Activated T-cell treated with anti-CD3 and anti-CD28 coated beads for 1 hour (primary cell): ENCODE measurements at places on chromosomes 7 and 10.

DNA sequence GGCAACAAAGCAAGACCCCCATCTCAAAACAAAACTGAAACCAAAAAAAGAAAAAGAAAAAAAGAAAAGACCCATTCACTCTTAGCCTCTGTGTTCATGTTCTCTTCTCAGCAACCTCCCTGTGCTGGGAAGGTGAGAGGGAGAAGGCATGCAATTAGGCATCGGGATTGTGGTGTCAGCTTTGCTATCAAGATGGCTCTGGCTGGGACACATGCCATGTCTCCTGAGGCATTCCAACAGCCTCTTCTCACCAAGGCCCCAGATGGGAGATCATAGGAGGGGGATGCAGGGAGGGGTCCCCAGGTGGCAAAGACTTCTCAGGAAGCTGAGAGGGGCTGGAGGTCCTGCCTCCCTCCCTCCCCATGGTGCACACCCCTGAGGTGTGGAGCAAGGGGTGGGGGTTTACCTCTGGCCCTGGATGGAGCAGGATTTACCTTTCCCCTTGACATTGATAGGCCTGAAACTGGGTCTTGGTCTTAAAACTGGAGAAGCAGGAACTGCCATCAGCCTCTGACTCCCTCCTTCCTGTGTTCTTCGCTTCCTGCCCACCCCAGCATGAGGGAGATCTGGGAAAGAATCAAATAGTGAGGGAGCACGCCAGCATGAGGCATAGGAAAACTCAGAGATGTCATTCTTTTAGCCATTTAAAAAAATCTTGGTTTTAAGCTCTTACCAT lies 96.2 kb upstream of the DUSP5 start:
- no peak for DNase-seq

- DNase-seq: no peak
Measured at GRCh38 chr7:101453617-101454016, 90.9 kb downstream of the COL26A1 start.

DNA sequence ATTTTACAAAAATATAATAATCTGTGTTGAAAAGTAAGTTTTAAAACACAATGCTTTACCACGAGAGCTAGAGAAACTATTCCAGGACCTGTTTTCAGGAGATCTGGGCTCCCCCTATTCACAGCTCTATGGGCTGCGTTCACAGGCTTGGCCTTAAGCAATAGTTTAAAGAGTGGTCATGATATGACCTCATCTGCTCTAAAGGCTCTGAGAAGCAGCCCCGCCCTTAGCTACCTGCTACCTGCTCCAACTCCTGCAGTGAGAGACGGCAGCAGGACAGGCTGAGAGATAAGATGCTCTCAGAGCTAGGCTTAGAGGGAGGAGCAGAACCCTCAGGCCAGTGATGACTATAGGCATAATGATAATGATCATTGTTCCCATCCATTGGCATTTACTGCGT lies 12.6 kb downstream of the ALOX5 start:
- no peak for DNase-seq

DNA sequence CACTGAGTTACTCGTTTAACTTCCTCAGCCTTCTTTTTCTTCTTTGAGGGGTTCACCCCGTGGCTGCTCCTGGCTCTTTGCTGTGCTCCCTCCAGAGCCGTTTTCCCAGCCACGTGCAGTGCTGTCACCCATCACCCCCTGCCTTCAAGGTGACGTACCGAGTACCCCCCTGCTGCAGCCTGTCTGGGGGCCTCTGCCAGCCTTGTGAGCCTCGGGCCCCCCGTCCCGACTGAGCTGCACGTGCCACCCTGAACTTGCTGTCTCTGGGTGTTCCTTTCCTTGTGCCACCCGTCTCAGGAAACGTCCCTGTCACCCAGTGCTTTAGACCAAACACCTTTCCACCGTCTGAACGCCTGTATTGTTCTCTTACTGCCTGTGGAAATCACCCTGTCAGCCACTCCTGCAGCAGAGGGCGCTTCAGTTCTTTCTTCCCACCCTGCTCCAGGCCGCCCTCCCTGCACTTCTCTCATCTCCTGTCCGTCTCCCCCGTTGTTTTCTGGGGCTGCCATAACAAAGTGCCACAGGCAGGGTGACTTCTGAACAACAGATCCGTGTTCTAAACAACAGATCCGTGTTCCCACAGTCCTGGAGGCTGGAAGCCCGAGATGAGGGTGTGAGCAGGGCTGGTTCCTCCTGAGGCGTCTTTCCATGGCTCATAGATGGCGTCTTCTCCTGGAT lies 44.6 kb downstream of the WDR37 start:
- DNase-seq: no peak

GRCh38 chr10:122279725-122280141 lies 8.6 kb downstream of the BTBD16 start:
- DNase-seq: no peak

GRCh38 chr7:80830010-80830409 lies 88.8 kb downstream of the SEMA3C start:
- no peak for DNase-seq

DNA sequence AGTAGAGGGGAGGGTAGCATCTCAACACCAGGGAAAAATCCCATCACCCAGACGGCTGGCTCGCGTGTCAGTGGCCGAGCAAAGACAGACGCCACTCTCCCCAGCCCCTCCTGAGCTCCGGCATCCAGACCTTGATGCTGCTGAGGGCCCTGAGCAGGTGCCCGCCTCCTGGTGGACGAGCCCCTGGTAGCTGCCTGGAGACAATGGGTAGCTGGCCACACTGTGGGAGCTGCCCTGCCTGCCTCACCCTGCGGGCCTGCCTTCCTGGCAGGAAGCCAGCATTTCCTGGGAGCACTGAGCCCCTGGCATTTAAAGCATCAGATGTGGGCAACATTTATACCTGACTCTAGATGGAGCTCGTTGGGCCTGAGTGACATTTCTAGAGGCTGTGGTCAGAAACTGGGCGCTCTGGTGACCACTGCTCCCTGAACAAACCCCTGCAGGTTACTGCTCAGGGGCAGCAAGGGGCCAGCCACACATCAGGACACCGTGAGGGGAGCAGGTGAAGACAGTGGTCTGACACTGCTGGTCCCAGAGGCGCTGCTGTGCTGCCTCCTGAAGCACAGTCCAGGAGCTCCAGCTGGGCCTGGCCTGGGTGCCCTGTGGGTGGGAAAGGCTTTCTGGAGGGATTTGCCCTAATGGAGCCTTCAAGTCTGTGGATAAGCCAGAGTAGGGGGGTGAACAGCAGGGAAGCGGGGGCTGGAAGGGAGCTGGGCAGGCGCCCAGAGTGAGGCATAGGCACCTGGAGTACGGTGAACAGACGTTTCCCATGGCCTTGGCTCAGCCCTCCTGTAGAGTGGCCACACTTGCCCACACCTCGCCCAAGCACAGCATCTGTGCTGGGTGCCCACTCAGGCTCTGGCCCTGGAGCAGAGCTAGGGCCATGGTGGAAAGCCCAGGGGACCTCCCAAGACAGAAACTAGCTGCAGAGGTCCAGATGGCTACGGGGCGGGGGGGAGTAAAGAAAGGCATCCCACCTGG lies 138.7 kb downstream of the MAPK8 start:
- no peak for DNase-seq

GRCh38 chr7:68484731-68485130 lies 1113.5 kb upstream of the AUTS2 start:
- DNase-seq: no peak

GRCh38 chr7:33101906-33102305 lies 7.3 kb downstream of the RP9 start:
- DNase-seq: no peak

DNA sequence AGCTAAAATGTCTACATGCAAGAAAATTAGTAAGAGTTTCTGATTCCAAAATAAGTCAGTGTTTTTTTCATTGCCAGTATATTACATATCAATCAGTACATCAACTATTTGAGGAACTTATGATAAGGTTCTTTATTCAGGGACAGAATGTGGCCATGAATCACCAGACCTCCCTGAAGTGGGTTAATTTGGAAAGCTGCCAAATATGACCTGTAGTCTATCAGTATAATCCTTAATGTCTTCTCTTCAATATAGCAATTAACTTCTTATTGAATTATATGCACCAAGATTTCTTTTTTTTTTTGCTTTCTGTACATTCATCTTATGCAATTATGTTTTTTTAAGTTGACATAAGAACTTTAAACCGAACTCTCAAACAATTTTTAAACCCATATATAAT lies 714.5 kb upstream of the POT1 start:
- no peak for DNase-seq

GRCh38 chr7:37943905-37944736 lies 23.7 kb downstream of the EPDR1 start:
- no peak for DNase-seq

DNA sequence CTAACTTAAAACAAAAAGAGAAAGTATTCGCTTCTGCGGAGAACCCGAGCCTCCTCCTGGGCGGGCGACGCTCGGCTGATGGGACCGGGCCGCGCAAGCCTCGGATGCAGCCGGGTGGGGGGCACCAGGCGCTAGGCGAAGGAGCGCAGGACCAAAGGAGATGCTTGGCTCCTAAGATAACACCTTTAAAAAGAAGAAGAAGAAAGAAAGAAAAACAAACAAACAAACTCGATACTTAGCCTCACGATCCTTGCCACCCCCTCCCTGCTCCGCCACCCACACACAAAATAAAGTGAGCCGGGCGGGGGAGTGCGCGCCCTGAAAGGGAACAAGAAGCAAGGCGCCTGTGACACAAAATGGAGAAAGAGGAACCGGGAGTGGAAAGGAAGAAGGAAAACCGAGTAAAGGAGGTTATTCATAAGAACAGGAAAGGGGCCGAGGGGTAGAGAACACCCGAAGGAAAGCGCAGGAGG lies 34.0 kb upstream of the EBLN1 start:
- peak; percentile 55 for DNase-seq

DNA sequence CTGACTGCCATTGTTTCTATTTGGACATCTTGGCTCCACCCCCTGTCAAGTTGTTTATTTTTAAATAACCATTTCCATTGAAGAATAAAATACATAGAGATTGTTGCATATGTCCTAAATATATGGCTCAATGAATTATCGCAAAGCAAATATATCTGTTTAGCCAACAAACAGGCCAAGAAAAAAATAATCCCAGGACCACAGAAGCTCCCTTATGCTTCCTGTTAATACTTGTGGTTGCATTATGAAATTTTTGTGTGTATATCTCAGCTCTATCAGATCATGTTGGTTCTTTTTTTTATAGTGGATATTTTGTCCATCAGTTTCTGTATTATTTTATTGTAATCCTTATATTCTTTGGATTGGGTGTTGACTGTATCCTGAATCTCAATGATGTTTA lies 53.4 kb upstream of the CYP2C8 start:
- no peak for DNase-seq

- no peak for DNase-seq
Measured at GRCh38 chr10:70738006-70738760, 47.0 kb downstream of the TBATA start.

DNA sequence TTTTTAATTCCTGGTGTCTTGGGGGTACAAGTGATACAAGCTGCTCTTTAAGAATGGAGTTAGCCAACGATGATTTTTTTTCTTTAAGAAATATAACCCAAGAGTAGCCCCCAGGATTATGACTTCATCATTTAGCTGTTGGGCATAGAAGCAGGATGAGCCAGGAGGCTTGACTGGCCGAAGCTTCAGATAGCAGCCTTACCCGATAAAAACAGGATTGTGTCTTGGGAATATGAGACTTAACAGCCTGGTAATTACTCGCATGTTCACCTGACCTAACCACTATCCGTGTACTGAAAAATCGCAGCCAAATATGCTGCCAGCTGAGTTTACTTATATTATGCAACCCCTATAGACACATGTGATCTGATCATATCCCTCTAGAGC lies 346.0 kb upstream of the BMPER start:
- DNase-seq: no peak

DNA sequence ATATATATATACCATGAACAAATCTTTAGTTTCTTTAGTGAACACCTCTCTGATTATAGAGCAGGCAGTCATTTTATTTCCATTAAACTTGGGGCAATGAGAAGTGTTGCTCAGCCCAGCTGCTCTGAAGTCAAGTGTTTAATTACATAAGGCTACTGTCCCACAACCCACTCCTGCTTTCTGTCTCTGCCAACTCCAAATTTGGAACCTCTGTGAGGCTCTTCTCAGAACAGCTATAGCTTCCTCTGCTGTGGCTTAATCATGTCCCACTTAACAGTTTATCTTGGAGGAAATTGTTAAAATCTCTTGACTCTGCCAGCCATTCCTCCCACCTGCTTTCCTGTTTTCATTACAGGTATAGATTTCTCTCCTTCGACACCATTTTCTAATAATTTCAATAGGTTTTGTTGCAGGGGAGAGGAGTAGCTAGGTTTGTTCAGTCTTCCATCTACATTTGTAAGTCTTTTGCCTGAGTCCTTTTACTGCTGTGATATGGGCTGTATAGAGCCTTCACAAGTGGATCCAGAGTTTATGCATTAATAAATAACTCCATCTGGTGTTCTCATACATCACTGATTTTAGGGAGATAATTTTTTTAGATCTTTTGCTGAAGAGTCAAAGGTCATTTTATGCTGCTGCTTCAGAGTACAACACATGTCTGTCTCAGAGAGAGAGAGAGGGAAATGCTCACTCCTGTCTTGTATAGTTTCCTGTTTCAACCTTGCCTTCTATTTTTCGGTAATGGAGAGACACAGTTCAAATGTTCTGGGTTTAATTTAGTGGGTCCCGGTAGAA lies 170.4 kb downstream of the WNT2 start:
- DNase-seq: no peak

DNA sequence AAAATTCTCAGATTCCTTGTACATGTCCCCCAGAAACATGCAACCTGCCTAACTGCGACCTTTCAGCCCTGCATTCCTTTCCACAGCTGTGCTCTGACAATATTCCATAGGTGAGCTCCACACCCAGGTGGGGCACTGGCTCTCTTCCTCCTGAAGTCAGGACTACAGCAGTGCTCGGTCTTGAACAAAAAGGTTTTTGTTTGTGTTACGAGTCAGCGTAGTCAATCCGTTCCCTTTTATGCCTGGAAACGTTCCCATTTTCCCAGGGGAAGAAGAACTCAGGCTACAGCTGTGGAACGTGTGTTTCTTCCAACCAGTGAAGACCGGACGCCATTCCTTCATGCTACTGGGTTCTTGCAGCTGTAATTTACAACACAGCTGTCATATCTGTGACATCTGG lies 52.4 kb upstream of the PFKP start:
- DNase-seq: no peak

GRCh38 chr10:62842983-62843382 lies 26.8 kb upstream of the EGR2 start:
- DNase-seq: no peak
